ENCODE measurements at places on chromosomes 13 and 19.

GRCh38 chr13:73820688-73821087 is 313.5 kb downstream of the KLF12 start:
- no peak for DNase-seq

DNA sequence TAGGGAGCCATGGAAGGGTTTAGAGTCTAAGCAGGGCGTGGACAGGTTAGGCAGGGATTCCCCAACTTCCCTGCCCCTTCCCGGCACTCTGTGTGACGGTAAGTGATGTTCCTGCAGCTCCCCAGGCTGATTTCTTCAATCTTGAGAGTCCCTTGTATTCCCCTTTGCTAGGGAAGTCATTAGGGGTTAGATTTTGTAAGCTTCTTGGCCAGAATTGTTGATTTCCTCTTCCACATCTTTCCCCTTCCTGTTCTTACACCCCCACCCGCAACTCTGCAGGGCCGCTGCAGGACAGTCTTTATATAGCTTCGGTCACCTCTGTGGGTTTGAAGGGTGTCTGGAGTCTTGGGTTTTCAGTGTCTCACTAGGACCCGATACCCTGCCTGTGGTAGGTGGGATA is 10.6 kb upstream of the ADGRE1 start:
- peak; percentile 19 for DNase-seq

- no peak for DNase-seq
Measured at GRCh38 chr19:50838239-50838638, 4.9 kb upstream of the KLK15 start.

GRCh38 chr19:1136201-1136600 is 32.4 kb downstream of the GPX4 start:
- no peak for DNase-seq

DNA sequence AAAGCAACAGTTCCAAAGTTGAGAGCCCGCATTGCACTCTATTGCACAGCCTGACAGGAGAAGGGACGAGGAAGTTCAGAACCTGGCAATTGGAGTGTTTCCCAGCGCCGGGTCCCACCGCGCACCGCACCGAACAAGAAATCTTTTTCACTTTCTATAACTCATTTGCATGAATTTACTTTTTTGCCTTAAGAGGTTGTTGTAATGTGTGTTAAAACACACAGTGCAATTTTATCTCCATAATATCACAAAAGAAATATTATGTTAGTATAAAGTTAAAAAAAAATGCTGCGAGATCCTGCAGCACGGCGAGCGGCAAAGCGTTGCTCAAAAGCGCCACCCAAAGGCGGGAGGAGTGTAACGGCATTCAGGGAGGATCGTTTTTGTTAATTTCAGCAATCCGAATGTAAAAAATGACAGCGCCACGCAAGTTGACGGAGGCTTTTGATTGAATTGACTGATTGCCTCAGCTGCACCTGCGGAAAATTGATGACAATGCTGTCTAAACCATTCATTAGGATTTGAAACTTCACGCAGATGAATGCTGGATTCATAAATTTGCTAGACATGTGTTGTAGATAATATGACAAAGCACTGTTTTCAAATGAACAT is 303.6 kb upstream of the ZNF507 start:
- peak; percentile 4 for DNase-seq

GRCh38 chr13:48040896-48041295 is 3.4 kb downstream of the NUDT15 start:
- no peak for DNase-seq

GRCh38 chr13:78121459-78122348 is 203.1 kb upstream of the EDNRB start:
- DNase-seq: peak; percentile 51

- no peak for DNase-seq
Measured at GRCh38 chr13:66210677-66211076, 1019.5 kb downstream of the PCDH9 start.

DNA sequence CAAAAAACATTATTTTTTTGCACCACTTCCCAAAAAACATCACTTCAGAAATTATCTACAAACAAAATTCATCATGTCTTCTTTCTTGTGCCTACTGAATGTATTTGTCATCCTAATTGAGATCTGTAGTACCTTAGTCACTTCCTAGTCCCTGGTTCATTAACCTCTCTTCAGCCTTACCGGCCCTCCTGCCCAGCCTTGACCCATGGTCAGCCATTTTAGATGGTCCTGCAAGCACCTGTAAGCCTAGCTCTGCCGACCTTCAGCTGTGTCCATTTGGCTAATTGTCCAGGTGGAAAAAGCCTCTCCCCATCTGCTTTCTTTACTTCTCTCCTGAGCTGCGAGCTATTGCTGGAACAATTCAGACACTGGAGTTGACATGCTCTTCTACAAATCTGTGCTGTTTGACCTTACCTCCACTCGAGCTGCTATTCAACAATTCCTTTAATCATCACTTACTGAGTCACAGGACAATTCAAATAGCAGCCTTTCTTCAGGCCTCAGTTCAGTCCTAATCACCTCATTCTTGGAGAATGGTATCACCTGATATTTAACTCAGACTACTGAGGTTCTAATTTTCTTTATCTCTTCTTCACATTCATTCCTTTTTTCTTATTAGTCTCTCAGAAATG is 882.5 kb downstream of the PCDH9 start:
- DNase-seq: no peak

DNA sequence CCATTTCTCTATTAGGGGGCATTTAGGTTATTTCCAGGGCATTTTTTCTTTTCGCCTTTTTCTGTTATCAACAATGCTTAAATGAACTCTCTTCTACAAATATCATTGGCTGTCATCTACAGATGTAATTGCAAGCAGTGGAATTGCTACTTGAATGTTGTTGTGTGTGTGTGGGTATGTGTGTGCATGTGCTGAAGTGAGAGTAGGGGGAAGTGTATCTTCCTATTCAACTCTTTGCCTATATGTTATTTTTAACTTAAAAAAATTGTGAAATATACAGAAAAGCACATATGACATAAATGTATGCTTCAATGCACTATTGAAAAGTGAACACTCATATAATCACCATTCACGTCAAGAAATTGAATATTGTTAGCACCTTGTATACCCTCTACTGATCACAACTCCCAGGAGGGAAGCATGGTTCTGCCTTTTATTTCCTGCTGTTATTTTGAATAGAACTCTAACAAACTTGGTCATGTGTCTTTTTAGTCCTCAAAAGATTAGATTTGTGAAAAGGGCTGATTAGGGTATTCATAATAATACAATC is 24.7 kb downstream of the WDFY2 start:
- DNase-seq: no peak

DNA sequence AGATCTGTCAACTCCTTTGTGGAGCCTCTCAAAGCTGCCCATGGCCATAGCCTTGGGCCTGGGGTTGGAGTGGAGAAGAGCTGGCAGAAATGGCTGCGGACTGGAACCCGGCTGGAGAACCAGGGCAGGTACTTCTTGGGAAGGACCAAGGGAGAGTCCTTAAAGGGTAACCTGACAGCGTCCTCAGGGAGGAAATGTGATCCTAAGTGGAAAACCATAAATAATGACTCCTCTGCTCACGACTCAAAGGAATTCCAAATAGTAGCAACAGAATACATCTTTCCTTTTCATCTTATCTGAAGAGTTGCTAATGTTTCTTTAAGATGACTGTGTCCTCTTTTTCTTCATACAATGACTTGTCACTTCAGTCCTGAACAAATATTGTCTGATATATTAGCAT is 41.0 kb downstream of the RAP2A start:
- DNase-seq: no peak

- no peak for DNase-seq
Measured at GRCh38 chr19:15110418-15110815, 3.2 kb downstream of the SYDE1 start.

DNA sequence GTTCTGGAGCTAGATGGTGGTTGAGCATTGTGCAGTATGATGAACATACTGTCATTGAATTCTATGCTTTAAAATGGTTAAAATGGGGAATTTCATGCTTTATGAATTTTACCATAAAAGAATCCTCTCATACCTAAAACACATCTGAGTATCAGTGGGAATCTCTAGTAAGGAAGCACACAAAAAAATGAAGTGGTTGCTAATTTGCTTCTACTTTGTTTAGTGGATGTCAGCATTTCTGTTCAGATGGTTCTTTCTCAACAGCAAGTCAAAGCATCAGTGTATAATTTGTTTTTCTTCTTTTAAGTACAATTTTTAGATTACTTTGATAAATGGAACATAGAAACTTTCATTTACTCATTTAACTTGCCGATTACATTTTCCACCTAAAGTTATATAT is 52.1 kb upstream of the AKAP11 start:
- DNase-seq: no peak

GRCh38 chr13:95679722-95680121 is 2.8 kb downstream of the DNAJC3 start:
- DNase-seq: no peak

GRCh38 chr19:37563518-37563917 is 31.1 kb downstream of the ZNF571 start:
- DNase-seq: no peak

GRCh38 chr13:75347457-75347856 is 134.5 kb downstream of the TBC1D4 start:
- no peak for DNase-seq

DNA sequence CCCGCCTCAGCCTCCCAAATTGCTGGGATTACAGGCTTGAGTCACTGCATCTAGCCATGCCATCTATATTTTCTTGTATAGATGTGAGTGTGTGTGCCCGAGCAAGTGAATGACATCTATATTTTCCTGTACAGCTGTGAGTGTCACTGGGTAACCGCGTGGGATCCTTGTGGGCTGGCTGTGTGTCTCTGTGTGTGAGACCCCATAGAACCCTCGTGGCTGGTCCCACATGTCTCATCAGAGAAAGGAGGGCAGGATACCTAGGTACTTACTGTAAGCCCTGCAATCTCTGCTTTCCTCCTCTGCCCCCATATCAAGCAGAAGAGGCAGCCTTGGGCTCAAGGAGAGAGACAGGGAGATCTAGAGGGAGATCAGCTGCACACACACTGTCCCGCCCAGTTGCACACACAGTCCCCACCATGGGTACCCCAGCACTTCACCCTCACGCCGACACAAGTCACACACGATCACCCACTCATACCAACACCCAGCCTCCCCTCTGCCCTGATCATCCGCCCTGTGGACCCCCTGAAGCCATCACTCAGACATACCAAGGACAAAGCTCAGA is 655 bp downstream of the DENND1C start:
- peak; percentile 30 for DNase-seq

- peak; percentile 77 for DNase-seq
Measured at GRCh38 chr19:32675720-32676185, at the start of gene RGS9BP. TSS of gene RGS9BP (plus strand) at chr19:32675848. CDS start at chr19:32676264, 416 bp downstream.

GRCh38 chr13:77391475-77391874 is 64.6 kb upstream of the MYCBP2 start:
- no peak for DNase-seq

DNA sequence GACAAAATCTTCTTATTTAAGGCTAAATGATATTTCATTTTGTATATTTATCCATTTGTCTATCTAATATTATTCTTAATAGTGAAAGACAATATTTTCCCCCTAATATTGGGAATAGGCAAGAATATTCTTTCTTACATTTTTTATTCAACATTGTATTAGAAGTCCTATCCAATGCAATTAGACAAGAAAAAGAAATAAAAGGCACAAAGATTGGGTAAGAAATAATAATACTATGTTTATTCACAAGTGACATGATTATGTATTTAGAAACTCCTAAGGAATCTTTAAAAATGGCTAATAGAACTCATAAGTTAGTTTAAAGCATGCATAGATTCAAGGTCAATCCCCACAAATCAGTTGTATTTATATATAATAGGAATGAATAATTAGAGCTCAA is 11.3 kb upstream of the CRYL1 start:
- no peak for DNase-seq

GRCh38 chr13:98570929-98571372 is 6.0 kb downstream of the STK24 start:
- DNase-seq: peak; percentile 58

- DNase-seq: no peak
Measured at GRCh38 chr19:38715555-38715954, 28.7 kb downstream of the CAPN12 start.

DNA sequence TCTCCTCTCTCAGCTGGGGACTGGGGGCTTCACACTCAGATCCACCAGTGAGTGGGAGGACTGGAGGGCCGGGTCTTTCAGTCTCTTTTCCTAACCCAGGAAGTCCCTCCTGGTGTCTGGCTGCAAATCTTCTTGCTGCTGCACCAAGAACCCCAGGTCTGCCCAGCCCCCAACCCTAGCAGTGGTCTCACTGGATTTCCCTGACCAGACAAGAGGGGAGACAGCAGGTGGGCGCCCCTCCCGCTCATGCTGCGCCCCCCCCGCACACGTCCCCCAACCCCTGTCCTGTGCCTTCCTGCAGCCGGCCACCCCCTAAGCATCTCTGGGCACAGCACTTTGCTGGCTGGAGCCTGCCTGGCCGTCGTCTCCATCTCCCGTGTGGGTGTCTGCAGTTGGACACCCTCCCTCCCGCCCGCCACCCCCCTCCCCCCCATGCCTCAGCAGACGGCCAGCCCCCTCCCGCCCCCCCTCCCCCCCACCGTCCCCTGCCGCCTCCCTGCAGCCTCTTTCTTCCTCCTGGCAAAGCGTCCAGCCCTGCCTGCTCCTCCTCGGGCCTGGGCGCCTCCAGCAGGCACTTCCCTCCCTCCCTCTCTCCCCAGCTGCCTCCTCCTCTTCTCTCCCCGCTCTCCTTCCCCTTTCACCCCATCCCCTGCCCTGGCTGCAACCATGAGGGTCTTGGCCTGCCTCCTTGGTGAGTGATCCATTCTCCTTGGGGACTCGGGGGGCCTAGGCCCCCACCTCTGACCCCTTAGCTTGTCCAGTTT is at the start of gene SSC5D:
Gene SSC5D, plus strand, starts transcription at position 513 of the 764 bp plus-strand sequence. Its CDS starts 154 bp downstream, at position 667.
- DNase-seq: no peak

DNA sequence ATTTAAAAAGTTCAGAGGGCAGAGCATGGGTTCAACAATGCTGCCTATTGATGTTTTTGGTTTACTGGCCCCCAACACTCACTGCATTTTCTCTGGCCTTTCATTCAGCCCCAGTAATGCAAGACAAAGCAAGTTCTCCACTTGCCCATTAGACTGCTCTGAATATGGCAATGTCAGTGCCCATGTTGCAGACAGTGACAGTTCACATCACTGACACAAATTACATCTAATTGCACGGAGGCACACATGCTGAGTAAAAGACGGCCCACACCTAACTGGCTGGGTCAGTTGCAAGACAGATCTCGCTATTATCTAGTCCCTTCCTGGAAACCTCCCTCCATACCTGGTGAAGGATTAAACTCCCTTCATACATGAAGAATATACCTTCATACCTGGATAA is 54.0 kb downstream of the ENOX1 start:
- DNase-seq: no peak

DNA sequence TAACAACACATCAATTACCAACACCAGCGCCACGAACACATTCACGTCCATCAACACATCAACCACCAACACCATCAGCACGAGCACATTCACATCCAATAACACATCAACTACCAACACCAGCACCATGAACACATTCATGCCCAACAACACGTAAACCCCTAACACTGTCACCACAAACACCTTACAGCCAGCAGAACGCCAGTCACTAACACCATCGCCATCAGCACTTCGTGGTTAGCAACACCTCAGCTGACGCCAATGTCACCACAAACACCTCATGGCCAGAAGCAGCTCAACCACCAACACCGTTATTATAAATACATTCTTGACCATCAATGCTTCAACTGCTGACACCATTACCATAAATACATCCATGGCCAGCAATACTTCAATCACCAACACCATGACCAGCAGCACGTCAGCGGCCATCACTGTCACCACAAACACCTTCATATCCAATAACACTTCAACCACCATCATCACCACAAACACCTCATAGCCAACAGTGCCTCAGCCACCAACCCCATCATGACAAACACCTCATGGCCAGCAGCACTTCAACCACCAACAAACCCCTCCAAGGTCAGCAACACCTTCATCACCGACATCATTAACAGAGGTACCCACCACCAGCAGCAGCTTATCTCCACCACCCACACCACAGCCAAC is 9.4 kb downstream of the FCER2 start:
- DNase-seq: peak; percentile 48

- DNase-seq: peak; percentile 43
Measured at GRCh38 chr19:3359919-3360420, 6.4 kb upstream of the NFIC start.
